ENCODE measurements at places on chromosomes 7 and 10. TPM values are rescaled to one million over a fixed set of nuclear protein-coding genes. Genes with fewer than 3 reads are reported as not detected.
A peak's percentile ranks its signal among the peaks of the same experiment; 100 is the strongest.

DNA sequence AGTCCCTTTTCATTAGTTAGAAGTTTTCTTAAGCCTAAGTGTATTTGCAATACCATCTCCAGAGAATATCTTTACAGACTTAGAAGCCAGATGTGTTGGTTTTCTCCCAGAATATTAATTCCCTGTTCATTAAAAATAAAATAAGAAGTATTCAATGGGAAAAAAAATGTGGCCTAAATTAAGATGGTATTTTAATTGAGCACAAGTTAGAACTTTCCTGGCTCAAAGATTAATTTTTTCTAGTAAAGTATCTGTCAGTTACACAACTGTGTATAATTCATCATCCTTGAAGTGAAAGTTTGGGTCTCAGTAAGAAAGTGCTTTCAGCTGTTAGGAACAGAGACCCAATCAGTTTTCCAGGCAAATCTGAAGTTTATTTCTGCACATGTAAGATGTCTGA, 1179.5 kb upstream of the C7orf33 start:
- DNase-seq: no peak

- peak; percentile 67 for DNase-seq
These were observed 24.5 kb downstream of the STEAP1 start for GRCh38 chr7:90178679-90179278.

DNA sequence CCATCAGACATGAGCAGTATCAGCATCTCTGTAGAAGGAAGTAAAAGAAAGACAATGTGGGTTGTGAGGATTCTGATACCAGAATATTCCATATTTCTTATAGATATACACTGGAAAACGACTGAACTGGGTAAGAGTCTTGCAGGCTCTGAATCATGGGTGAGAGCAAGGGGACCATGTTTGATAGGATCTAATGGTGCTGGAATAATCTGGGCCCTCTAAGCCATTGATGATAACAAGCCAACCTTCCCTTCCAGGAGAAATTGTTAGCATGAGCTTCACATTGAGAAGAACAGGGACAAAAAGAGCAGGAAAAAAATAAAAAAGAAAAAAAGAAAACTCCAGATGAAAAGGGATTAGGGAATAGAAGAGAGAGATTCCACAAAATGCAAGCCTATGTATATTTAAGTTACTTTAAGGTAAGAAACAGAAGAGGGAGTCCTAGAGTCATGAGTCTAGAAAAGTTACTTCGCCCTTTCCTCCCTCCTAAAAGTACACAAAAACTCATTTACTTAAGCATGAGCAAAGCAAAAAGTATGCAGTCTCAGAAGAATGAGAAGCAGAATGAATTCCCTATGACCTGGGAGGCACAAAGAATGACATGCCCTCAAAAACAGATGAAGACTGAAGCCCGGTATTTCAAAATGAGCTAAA, 181.9 kb downstream of the TMEM26 start:
- peak; percentile 57 for DNase-seq

- DNase-seq: no peak
These were observed 102.3 kb downstream of the SORBS1 start for GRCh38 chr10:95458871-95459270.

The ANXA8 gene
- total RNA-seq: 0.68 TPM

- DNase-seq: no peak
These were observed 74.9 kb downstream of the BEND7 start for GRCh38 chr10:13453896-13454295.

DNA sequence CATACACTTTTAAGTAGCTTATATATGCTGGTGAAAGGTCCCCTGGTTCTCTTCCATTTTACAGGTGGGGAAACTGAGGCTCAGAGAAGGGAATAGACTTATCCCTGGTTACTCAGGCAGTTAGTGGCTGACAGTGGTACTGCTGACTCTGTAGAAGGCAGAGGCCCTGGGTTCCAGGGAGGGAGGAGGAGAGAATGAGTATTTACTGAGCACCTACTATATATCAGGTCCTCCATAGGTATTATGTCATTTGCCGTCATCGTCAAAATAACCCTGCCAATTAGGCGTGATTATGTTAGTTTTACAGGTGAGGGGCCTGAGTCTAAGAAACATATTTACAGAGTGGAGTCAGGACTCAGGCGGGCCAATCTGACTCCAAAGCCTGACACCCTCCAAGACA, 13.3 kb upstream of the PALD1 start:
- DNase-seq: no peak

Measured in Caki2 (cell line).